ENCODE measurements at places on chromosomes 16 and 17. TPM values are rescaled to one million over a fixed set of nuclear protein-coding genes. Genes with fewer than 3 reads are reported as not detected.

DNA sequence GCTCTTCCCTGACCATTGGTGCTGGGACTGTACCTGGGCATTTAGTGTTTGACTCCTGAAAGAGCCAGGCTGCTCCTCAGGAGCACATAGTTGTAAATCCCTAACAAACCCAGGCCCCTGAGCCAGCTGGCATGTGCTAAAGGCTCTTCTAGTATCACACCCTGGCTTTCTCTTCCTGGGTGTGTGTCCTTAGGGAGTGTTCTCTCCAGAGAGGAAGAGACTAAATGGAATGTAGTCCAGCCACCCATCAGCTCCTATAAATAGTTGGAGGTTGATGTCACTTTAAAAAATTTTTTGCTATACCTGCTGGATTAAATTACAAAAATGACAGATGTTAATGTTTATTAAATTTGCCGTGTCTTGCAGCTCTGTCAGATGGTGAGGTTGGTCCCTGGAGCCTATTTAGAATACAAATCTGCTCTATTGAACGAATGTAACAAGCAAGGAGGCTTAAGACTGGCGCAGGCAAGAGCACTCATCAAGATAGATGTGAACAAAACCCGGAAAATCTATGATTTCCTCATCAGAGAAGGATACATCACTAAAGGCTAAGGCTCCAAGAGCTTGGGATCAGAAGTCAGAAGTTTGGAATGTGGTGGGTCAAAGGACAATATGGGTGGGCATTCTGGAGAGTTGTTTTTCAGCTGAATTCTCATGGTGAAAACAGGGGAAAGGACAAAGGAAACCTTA, 13.1 kb upstream of the DUSP14 start:
- no peak for DNase-seq

- DNase-seq, result no peak
Observed at GRCh38 chr16:87816507-87817100, 50.8 kb upstream of the KLHDC4 start.

- no peak for DNase-seq
Observed at GRCh38 chr16:31572821-31573220, 45.1 kb downstream of the AHSP start.

DNA sequence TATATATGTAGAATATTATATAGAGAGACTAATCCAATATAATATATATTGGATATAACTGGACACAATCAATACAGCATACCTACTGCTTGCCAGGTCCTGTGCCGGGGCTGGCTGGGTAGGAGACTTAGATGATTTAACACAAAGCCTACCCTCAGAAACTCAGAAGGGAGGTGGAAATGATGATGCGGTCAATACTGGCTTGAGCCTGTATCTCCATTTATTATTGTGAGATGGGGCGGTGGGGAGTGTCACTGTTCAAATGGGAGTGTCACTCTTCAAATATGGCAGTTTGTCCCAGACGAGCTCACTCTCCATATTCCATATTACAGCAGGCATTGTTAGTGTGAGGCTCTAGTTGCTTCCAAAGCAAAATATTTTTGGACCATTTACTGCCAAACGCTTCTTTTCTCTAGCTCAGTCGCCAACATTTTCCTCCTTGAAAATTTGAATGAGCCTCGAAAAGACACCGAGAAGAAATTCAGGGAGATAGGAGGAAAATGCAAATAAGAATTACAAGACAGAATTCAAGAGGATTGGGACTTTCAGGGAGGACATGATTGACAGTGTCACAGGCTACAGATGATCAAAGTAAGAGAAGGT, 70.7 kb downstream of the WSCD1 start:
- DNase-seq, result no peak

- no peak for DNase-seq
Observed at GRCh38 chr16:2028620-2029220, 2.0 kb downstream of the NHERF2 start.

RSAD1 gene
- 41.9 TPM for total RNA-seq

FZD2 gene
- total RNA-seq, result 3.5 TPM

FOXL1 gene
- not detected for total RNA-seq
